ENCODE measurements at places on chromosomes 5 and 9. TPM values are rescaled to one million over a fixed set of nuclear protein-coding genes. Genes with fewer than 3 reads are reported as not detected.

Gene IFNE
- not detected for total RNA-seq

DNA sequence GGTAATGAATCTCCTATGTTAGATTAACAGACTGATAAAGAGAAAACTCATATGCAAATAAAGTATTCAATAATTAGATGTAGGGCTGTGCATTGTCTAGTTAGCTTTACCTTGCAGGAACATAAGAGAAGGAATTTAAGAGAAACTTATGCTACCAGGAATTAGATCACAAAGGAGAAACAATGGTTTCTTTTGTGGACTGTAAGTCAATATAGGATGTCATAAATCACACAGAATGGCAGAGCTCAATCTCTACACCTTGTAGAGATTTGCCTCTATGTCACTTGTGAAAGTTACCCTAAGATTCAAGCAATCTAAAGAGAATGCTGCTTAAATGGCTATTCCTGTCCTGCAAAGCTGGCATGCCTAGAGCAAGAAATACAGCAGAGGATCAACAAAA, 26.0 kb downstream of the SLCO4C1 start:
- no peak for DNase-seq

- DNase-seq: no peak
Measured at GRCh38 chr5:8695902-8696845, 827.2 kb downstream of the MTRR start.

DNA sequence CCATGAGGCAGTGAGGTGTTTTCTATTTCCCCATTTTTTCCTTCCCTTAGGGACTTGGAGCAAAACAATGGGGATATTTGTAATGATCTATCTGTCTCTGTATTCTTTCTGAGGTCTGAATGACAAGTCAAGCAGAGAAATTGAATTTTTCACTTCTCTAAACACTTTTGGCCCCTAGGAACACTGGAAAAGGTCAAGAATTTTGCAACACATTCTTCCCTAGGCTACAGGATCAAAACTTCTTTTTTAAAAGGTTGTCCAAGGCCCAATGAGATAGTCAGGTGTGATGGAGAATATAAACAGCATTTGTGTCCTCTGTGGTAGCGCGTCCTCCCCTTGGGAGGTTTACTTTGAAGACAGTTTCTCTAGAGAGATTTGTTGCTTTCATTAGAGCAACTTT, 620.5 kb downstream of the TLR4 start:
- DNase-seq: no peak
